ENCODE measurements at places on chromosomes 2 and 18. TPM values are rescaled to one million over a fixed set of nuclear protein-coding genes. Genes with fewer than 3 reads are reported as not detected.
A peak's percentile ranks its signal among the peaks of the same experiment; 100 is the strongest.

- peak; percentile 12 for DNase-seq
These were observed 12.7 kb upstream of the IL18R1 start for GRCh38 chr2:102342888-102343287.

DNA sequence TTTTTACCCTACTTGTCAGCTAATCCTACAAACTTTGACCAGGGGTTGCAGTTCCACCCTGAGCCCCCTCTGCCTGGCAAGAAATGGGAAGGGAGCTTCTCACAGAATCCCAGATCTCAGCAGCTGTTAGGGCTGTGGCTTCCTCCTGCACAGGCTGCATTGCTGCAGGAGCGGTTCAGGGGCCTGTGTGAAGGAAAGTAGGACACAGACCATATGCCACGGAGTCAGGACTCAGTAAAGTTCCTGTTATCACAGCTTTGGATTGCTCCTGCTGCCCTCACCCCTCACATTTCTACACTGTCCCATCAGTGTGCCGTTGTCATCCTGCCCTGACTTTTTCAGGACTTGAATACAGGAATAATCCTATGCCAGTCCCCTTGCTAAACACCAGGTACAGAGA, 62.8 kb upstream of the SP3 start:
- no peak for DNase-seq

DNA sequence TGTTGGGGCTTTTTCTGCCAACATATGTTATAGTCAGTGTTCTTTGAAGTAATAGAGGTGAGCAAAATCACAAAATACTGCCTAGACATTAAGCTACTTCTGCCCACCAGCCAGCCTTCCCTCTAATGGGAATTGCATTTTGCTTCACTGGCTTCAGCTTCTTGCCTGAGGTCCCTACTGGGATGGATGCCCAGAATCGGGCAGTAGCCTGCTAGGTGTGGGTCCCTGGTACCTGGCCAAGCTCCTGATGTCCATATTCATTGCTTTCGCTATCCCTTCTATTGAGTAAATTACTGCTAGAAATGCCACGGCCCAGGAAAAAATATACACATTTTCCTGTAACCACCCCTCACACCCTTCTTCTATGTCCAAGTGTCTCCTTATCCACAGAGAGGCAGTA, 27.0 kb downstream of the CRYGD start:
- no peak for DNase-seq

DNA sequence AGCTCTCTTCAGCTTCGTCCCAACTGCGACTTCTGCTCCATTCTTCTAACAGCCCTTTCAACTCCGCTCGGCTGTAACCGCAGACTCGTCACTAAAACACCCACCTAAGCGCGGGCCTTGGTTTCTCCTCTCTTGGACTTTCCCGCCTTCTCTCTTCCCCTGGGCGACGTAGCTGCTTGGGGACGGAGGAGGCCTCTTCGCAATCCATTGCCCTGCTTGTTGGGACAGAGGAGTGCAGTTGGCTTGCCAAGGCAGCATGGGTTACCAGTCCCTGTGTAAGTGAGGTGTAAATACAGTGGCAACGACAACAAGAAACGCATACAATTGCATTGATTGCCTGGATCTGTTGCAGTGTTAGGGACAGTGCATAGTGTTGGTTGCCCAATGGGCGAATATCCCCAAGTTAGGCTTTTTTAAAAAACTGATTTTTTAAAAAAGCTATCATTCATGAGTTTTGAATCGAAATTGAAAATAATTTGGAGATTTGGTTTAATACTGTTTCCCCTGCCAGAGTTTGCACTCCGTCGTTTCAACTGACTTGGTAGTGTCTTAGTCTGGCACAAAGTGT, 484 bp upstream of the DARS1 start:
- no peak for DNase-seq

DNA sequence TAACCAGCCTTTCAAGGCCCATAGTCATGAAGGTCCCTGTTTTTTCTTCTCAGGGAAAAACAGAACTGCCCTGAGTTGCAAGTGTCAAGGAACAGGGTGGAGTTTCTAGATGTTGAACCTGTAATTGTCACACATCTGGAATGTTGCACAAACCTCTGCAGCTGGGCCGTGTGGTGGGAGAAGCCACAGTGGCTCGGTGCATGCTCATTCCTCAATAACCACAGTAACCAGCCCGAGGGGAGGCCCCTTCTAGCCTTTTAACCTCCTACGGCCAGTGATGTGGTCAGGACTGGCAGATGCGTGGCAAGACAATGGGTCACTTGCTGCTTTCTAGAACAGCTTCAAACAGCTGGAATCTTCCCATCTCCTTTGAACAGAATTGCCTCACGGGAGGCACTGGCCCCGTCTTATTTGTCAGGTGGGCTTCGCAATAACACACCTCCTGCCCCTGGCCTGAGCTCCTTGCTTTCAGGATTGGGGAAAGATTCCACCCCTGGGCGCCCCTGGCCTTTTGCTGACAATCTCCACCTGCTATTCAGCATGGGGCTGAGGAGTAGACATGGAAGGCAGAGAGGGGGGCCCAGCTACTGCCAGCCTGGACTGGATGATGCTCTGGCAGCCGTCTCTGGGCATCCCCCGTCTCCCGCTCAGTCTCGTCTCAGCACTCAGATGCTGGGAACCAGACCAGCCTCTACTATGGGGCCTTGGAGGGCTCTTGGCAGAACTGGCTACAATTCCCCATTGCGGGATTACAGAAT, 102.9 kb downstream of the KLHL29 start:
- DNase-seq, result no peak

- DNase-seq, result no peak
These were observed 10.4 kb downstream of the MYT1L start for GRCh38 chr2:2320486-2321199.

- no peak for DNase-seq
These were observed 78.1 kb downstream of the SPIRE1 start for GRCh38 chr18:12579775-12580174.

DNA sequence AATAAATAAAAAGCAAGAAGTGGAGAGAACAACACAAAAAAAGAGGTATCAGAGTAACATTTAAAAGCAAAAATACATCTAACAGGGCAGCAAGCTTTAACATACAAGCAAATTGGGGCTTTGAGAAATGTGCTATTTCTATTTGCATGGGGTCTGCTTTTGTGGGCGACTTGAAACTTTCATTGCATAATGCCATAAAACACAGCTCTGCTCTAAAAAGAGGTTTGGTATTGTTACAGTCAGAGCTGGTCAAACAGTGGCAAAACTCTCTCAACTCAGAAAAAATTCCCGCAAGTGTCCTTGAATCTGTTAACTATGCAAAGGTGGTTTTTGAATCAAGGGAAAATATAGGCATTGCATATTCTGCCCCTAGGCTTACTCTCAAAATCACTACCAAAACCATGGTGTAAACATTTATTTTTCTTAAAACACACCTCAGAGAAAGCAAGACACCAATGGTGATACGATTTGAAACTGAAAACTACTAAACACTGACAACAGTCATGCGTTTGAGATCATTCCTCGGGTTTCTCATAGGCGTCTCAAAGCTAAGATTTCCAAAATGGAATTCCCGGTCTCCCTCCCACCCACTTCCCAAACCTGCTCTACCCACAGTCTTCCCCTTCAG, 45.5 kb downstream of the RNF152 start:
- no peak for DNase-seq

DNA sequence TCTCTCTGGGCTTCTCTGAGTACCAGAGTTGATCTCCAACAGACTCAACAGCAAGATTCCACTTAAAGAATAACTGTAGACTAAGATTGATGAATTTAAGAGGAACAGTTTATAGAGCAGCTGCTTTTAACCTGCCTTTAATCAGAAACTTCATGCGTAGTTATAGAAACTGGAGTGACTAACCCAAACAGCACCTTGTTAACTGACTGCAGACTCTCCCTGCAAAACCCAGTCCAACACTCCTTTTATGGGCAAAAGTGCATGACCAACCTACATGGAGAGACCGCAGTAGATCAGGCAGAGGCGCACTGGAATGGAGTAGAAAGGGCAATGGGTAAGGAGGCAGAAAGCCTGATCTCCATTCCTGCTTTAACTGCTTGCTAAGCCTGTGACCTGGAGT, 110.6 kb downstream of the NRP2 start:
- DNase-seq, result no peak

DNA sequence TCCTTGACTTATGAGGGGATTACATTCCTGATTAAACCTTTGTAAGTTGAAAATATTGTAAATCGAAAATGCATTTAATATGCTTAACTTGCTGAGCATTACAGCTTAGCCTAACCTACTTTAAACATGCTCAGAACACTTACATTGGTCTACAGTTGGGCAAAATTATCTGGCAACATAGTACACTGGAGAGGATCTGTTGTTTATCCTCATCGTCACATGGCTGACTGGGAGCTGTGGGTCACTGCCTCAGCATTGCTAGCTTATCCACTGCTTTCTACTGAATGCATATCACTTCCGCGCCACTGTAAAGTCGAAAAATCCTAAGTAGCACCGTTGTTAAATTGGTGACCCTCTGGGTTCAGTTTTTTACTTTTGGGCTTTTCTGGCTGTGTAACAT, 13.7 kb downstream of the PMS1 start:
- no peak for DNase-seq

DNA sequence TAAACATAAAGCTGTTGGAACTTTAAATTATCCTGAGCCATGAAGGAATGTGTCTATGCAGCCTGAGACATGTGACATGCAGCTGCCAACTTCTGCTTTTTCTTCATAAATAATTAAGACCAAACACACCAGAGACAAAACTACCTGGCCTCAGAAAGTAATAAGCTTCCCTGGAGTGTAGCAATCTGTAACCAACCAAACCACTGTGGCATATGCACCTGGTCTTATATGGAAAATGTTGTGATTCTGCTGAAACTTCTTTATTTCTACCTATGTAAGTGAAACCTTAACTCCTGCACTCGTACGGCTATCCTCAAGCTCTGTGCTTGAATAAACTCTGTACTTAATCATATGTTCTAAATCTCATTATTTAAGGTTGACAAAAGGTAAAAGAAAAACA, 515.0 kb downstream of the TMEM182 start:
- DNase-seq, result no peak

DNA sequence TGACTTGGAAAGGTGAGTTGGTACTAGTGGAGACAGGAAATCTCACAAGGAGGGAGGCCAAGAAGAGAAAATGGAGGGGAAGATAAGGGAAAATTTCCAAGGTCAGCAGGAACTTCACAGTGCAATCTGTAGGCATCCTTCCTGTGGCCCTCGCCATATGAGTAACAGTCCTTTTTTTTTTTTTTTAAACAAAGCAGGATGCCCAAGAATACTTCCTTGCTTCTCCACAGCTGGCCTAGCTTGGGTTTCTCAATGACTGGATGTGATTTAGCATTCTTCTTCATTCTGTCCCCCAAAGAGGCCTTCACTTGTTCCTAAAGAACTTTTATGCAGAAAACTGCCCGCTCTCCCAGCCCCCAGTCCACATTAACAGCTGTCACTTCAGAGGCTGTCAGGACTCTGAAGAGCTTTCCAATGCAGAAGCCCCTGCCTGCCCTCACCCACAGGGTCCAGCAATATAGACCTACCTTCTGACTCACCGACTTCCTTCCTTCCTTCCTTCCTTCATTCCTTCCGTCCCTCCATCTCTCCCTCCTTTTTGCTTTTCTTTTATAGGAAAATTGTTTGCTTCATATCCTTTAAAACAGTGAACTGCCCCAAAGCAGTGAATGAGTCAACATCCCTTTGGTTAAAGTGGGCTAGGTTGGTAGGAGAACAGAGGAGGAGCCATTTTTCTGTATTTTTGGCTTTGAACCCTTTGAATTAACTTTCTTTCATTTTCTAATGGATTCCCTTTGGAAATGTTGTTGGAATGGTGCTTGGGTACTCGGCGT, 172.0 kb downstream of the MGAT5 start:
- DNase-seq, result peak; percentile 64

- DNase-seq, result no peak
These were observed 13.6 kb downstream of the HPCAL1 start for GRCh38 chr2:10316336-10316735.

Gene NHEJ1
- total RNA-seq, result 13.1 TPM

Gene PPP1R7
- total RNA-seq, result 57.7 TPM
